Stimulated activated CD8-positive, alpha-beta memory T cell treated with anti-CD3 and anti-CD28 coated beads, Interleukin-4, amount 100 ng/mL, for 4 hours (primary cell): ENCODE measurements at places on chromosomes 2 and 18.

- no peak for DNase-seq
These were observed 324.1 kb downstream of the CCDC178 start for GRCh38 chr18:33116376-33116775.

DNA sequence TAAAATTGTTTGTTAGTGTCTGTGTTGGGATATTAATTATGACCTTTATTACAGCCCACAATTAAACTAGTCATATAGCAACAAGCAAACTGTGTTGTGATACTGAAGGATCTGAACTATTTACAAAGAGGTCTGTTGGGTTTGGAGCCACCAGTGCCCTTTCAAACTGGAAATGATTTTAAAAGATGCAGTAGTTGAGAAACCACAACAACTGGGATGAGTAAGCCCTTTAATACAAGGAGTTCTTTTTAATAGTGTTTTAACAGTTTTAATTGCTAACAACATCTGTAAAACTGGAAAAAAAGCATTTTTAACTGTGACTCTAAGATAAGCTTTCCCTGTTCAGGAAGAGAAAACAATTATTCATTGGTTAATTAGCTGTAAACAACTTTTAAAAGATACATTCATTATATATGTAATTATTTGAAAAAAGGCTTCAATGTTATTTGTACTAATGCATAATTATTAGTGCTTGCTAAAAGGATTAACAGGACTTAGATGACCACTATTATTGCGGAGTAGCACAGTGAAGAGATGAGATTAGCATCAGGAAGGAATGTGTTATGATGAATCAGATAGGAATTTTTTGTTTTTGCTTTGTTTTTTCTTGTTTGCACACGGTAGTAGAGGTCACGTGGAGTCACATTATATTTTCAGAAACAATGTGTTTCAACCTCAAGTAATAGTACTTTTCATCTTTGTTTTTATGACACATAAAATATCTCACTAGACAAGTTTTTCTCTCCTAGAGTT lies 392.7 kb upstream of the FANCL start:
- no peak for DNase-seq

GRCh38 chr18:26650310-26651268 lies 102.2 kb upstream of the KCTD1 start:
- DNase-seq, result no peak

- DNase-seq, result no peak
These were observed 111.9 kb downstream of the NCK2 start for GRCh38 chr2:105856581-105856980.

GRCh38 chr2:20584399-20585358 lies 66.2 kb downstream of the HS1BP3 start:
- DNase-seq, result no peak

GRCh38 chr2:28098501-28099225 lies 208.1 kb downstream of the BABAM2 start:
- DNase-seq, result no peak
